T-helper 1 cell (primary cell): ENCODE measurements at places on chromosomes 11 and 22.

- DNase-seq, result no peak
Observed at GRCh38 chr11:74683279-74683871, 47.9 kb downstream of the CHRDL2 start.

GRCh38 chr11:84993386-84993785 is 633.8 kb downstream of the DLG2 start:
- no peak for DNase-seq

DNA sequence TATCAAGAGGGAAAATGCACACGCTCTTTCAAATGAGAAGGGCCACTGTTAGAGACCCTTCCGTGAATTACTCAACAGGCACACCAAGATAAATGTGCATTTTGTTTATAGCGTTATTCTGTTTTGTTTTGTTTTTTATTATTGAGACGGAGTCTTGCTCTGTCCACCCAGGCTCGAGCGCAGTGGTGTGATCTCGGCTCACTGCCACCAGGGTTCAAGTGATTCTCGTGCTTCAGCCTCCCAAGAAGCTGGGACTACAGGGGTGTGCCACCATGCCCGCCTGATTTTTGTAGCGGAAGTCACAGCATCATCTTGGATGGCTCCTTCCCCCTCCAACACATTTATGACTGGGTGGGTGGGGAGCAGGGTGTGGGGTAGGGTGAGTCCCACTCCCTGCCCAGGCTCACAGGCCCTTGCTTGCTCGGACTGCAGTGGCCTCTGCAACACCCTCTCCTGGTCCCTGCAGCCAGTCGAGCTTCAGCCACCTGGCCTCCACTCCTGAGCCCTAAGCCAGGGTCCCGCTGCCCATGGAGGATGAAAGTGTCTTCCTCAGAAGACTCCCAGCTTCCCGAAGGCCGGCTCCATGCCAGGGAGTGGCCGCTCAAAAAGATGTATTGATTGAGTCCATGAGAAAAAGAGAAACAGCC is 68.0 kb downstream of the RTL6 start:
- no peak for DNase-seq

DNA sequence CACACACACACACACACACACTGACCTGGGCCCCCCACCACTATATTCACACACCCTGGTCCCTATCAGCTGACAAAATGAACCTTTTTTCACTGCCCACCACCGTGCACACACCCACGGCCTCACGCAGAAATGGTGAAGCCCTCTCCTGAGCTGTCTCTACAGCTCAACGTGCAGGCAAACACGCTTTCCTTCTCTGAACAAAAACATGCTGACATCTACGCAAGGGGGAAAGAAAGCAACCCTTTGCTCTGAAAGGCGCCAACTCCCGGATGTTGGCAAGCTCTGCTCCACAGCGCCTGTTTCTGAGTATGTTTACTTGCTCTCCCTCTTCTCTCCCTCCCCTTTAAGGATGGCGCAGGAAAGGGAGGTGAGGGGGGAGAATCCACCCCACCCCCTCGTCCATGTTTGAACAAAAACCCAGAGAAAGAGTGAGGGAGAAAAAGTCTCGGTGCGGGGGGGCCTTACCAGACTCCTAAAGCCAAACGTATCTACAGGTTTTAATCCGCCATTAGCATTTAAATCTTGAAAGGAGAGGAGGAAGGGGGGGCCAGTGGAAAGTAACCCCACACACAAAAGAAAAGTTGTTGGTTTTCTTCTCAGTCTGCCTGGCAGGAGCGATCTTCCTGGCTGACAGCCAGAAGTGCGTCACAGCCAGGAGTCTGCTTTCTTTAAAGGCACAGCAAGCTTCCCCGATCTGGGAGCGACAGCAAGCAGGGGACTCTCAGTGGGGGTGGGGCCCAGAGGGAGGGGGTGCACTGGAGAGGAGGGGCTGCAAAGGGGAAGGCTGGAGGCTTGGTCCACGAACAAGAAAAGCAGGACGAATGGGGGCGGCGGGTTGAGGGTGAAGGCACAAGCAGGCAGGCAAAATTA is 39.6 kb downstream of the NUMA1 start:
- DNase-seq, result peak; percentile 73

DNA sequence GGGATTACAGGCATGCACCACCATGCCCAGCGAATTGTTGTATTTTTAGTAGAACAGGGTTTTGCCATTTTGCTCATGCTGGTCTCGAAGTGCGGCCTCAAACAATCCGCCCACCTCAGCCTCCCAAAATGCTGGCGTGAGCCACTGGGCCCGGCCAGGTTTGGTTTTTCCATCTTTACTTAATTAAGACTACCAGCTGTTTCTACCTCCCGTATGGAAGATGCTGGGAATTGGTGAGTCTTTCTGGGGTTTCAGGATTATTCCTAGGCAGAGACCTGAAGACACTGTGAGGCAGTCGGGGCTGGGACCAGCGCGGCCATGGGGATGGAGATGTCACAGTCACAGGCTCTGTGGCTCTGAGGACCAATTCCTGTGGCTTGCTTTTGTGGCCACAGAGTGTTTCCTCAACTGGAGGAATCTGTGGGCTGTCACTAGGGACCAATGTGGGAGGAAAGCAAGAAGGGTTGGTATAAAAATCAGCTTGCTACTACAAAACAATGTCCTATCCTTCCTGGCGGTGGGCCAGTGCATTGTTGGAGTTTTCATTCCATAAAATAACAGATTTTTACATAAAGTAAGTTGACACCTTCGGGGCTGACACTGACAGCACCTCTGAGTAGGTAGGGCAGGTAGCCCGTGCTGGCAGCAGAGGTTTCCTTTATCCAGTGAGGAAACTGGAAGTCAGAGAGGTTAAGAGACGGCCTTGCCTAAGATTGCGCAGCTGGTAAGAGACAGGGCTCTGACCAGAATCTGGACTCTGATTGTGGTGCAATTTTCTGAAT is 8.4 kb upstream of the FTH1 start:
- DNase-seq, result no peak

- DNase-seq, result no peak
Observed at GRCh38 chr22:49340406-49340805, 487.3 kb downstream of the BRD1 start.

GRCh38 chr11:108002476-108002875 is 6.2 kb upstream of the CUL5 start:
- no peak for DNase-seq

GRCh38 chr22:28674121-28674563 is 5.5 kb downstream of the TTC28 start:
- no peak for DNase-seq

GRCh38 chr22:28874811-28875320 is 8.5 kb upstream of the ZNRF3 start:
- DNase-seq, result no peak

- no peak for DNase-seq
Observed at GRCh38 chr11:67502328-67502979, 2.7 kb downstream of the PITPNM1 start.

GRCh38 chr11:1553808-1554594 is 18.1 kb downstream of the DUSP8 start:
- no peak for DNase-seq

GRCh38 chr22:47372111-47372581 is 609.7 kb downstream of the TBC1D22A start:
- DNase-seq, result no peak

DNA sequence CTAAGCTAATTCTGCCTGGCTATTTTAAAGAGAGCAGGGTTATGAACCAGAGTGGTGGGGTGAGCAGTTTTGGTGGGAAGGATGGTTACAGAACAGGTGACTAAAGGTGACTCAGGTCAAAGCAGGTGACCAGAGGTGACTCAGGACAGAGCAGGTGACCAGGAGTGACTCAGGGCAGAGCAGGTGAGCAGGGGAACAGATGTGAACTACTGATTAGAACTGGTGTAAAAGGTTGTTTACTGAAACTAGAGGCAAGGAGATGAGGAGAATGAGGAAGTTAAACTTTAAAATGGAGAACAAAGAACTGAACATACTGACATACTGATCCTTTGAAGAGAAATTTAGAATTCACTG is 15.4 kb upstream of the HYLS1 start:
- no peak for DNase-seq

DNA sequence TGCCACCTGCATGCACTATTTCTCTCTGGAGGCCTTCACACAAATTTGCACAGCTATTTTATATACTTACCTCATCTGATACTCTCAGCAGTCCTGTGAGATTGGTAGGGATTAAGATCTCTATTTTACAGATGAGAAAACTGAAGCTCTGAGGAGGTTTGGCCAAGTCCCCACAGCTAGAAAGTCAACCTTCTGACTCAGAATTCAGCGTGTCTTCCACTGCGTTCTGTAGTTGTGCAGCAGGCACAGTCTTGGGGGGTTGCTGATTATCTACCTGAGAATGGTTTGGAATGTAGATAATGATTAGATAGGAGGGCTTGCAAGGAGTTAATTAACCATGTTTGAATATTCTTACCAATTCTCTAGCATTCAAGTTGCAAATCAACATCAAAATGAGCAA is 2.5 kb upstream of the SORL1 start:
- no peak for DNase-seq

DNA sequence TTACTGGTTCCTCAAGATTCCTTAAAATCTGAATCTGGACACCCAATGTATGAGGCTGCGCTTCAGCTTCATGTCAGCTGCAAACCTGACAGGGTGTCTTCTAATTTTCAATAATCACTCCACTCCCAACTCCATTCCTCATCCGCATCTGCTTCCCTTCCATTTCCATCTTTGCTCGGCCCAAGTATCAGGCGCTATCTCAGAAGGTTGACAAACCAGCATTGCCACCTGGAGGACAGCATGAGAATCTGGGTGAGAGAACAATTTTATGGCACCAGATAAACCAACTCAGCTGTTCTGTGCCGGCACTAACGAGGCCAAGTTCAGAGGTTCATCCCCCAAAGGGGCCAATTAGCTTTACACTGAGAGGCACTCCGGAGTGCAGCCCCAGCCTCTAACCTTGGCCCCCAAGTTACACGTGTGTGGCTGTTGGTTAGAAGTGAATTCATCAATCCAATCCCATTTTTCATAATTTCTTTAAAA is 79.1 kb upstream of the LMO2 start:
- DNase-seq, result no peak

GRCh38 chr11:86949995-86950660 is 5.1 kb downstream of the FZD4 start:
- DNase-seq, result no peak

DNA sequence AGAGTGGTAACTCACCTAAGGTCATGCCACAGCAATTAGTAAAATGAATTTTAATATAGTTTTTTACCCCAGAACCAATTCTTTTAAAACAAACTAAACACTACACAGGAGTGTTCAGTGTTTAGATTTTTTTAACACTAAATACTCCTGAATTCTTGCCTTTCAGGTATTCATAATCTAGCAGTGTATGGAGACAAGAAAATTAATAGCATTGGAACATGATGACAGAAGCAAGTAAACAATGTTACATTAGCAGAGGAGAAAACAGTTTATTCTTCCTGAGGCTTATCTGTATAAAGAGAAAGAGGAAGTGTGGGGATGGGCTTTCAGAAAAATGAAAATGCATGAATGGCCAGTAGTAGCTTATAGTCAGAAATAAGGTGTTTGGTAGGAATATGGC is 222.1 kb upstream of the FAT3 start:
- no peak for DNase-seq

GRCh38 chr11:14042686-14043465 is 80.4 kb downstream of the SPON1 start:
- DNase-seq, result no peak

GRCh38 chr11:16804104-16804947 is 65.9 kb downstream of the C11orf58 start:
- DNase-seq, result no peak

GRCh38 chr11:61587951-61588727 is 7.3 kb upstream of the SYT7 start:
- peak; percentile 47 for DNase-seq

- DNase-seq, result no peak
Observed at GRCh38 chr11:13963949-13964770, 1.6 kb downstream of the SPON1 start.

- no peak for DNase-seq
Observed at GRCh38 chr22:36136475-36136874, 24.1 kb downstream of the APOL3 start.

DNA sequence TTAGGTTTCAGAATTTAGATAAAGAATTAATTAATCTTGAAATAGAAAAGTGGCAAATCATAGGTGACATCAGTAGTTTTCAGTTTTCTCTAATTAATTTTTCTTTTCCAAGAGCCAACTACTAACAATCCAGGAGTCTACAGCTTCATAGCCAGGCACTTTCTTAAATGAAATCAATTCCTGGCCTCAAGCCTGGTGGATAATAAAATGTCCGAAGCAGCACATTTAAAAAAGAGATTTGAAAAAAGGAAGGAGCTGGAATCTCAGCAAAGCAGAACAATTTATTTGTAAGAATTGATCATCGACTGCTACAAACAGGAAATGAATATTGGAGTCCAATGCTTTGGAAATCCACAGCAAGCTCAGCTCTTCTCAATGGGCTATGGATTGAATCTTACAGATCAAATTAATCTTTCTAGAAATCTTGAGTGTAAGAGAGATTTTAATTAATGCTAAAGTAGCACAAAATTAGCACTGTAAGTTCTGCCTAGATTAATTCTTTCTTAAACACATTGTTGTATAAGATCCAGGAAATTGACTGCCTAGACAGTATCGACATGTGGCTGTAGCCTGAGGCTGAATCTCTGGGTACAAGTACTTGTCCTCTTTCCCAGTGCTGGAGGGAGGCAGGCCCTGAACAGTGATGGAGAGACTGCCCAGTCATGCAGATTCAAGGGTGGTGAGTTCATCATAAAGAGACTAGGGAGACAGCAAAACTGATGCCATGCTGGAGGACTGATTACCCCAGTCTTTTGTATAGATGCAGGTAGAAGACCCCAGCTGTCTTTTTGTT is 167.8 kb upstream of the POU2AF2 start:
- no peak for DNase-seq

- DNase-seq, result peak; percentile 73
Observed at GRCh38 chr11:81874635-81875034, 859.0 kb downstream of the FAM181B start.

- no peak for DNase-seq
Observed at GRCh38 chr11:121886005-121886734, 229.8 kb downstream of the BLID start.

DNA sequence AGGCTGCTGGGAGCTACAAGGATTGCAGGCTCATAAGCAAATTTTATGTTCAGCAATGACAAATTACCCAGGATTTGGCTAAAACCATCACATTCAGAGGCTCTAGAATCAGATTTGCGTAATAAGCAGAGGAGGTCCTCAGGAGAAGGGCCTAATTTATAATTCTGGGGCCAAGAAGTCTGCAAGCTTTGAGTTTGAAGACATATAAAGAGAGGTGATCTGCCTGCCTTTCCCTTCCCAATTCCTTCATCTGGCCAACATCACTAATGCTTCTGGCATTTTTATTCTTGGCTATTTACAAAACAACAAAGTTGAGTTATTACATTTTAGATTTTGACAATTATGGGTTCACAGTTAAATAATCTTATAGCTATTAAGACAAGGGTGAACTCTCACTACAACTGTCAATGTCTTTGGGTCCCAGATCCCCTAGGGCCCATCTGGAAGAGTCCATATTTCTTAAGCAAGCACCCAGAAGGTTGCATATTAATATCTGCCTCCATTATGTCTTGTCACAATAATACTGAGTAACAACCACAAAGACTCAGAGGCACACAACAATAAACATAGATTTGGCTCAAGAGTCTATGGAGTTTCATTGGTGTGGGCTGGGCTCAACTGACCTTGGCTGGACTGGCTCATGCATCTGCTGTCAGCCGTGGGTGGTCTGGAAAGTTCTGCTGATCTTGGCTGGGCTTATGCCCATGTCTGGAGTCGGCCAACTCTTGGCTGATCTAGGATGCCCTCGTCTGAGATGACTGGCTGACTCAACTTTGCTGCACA is 67.2 kb upstream of the CD82 start:
- no peak for DNase-seq
